Trophoblast cell (in vitro differentiated cells and primary cell): ENCODE measurements at places on chromosomes 7 and 10.

DNA sequence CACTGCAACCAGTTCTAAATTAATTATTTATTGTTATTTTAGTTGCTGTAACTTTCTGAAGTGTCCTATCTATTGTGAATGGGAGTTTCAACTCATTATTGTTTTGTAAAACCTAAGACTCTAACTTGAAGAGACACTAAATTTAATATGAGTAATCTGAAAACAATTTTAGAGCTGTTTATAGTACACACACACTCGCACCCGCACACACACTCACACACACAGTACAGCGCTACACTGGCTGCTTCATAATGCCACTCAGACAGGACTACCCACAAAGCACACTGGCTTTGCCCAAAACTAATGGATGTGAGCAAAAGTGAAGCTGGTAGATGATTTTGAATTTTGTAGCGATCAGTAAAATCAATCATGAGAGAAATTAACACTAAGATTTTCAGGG is 238.9 kb upstream of the ETV1 start:
- DNase-seq, result no peak

DNA sequence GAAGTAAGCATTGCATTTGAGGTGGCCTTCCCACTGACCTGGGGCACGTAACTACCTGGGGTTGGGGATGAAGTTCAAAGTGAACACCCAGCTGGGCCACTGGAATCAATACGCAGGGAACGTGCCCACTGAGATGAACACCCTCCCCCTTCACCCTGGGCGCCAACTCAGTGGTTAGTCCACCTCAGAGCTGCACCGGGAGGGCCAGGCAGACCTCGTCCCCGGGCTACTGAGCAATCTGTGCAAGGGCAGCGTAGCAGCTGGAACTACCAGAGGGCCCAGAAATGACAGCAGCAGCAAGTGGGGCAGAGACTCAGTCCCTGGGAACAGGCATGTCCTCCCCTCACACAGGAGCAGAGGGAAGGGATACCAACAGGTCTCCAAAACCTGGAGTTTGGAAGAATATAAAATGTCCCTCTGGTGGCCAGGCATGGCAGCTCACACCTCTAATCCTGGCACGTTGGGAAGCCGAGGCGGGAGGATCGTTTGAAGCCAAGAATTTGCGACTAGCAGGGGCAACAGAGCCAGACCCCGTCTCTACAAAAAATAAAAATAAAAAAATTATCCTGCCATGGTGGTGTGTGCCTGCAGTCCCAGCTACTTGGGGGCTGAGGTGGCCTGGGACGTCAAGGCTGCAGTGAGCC is 143.9 kb downstream of the SH3PXD2A start:
- DNase-seq, result no peak

DNA sequence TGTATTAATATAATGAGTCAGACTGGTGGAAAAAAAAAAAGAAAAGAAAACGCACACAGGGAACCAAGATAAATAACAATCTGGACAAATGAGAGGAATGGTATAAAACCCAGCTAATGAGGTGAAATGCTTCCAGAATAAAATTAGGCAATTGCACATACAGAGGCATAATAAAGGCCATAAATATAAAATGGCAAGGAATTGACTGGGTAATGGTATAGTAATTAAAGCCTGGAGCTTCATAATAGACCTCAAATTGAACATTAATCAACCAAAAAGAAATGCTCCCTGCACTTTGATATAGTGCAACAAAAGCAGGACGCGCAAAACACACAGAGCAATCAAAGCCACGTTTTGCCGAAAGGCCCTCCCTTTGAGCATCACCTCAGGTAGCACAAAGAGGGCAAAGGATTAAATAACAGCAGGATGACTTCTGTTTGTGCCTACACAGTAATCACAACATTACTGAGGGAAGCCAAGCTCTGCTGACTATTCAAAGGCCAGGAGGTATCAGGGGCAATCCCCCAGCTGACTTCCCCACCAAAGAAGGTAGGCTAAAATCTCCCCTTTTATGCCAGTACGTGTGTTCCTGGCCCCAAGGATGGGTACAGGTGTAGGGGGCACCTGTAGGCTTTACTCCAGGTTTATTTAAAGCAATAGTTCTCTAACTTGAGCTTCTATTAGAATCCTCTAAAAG is 343.7 kb downstream of the ELMO1 start:
- no peak for DNase-seq

GRCh38 chr10:49129376-49129775 is 4.4 kb downstream of the FAM170B start:
- DNase-seq, result no peak

GRCh38 chr10:56561336-56561735 is 200.3 kb upstream of the ZWINT start:
- no peak for DNase-seq

DNA sequence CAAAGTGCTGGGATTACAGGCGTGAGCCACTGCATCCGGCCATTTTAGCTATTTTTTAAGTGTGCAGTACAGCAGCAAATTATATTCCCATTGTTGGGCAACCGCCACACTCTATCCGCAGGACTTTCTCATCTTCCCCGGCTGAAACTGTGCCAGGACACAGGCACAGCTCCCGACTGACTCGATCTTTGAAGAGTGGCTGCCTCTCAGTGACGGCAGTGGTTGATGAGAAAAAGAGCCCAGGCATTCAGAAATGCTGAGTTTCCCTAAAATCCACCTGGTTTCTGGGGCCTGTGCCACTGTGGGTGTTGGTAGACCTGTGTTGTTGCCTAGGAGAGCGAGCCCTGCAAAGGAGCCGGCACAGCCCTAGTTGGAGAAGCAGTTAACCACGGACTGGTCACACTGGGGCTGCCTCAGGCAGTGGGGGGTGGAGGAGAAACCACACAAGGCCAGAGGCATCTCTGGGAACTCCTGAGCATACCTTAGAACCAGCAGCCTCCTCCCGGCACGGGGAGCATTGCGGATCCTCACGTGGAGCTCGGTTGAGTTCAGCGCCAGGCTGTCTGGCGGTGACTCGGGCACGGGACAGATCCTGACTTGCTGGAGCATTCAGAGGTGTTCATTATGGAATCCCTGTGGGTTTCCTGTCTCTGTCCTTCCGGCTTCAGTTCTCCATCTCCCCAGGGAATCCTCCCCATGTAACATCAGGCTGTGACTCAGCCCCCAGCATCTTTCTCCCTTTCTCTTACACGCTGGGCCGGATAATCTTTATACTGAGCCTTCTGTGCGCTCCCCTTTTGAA is 16.2 kb downstream of the PFKFB3 start:
- peak; percentile 91 for DNase-seq

DNA sequence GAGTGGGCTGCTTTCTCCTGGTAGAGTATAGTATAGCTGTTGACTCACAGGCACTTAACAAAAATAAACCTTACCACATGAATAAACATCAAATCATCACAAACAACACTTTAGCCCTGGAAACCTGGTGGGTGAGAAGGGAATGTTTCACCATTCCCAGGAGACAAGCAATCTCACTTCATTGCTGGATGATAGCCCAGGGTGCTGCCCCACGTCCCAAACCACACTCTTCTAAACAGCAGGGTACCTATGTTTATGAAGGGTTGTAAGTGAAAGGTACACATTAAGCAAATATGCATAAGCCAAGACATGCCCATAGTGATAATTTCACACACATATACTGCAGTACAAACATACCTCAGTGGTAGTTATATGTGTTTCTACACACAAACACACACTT is 276.2 kb downstream of the FGFR2 start:
- DNase-seq, result no peak

DNA sequence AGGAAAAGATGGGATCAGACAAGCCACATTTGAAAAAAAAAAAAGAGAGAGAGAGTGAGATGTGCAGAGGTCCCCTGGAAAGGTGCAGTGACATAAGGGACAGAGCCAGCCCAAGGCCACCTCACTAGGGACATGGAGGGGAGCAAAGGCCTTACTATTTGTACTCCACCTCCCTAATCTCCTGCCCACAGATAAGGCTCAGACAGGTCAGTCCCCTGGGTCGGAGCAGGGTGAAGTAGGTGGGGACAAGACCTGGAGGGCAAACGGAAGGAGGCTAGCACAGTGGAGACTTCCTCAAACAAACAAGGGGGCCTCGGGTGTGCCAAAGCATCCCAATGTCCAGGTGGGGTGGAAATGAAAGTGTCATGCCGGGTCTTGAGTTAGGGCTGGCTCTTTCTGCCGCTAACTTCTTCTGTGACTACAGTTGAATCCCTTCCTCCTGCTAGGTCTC is 7.0 kb downstream of the PRF1 start:
- DNase-seq, result no peak

GRCh38 chr10:103445767-103446567 is 6.2 kb downstream of the CALHM2 start:
- DNase-seq, result no peak

GRCh38 chr10:45375716-45376231 is 1.8 kb downstream of the ALOX5 start:
- no peak for DNase-seq

GRCh38 chr7:45153233-45153632 is 4.4 kb upstream of the RAMP3 start:
- no peak for DNase-seq

GRCh38 chr10:119903946-119904666 is 11.6 kb downstream of the SEC23IP start:
- no peak for DNase-seq

DNA sequence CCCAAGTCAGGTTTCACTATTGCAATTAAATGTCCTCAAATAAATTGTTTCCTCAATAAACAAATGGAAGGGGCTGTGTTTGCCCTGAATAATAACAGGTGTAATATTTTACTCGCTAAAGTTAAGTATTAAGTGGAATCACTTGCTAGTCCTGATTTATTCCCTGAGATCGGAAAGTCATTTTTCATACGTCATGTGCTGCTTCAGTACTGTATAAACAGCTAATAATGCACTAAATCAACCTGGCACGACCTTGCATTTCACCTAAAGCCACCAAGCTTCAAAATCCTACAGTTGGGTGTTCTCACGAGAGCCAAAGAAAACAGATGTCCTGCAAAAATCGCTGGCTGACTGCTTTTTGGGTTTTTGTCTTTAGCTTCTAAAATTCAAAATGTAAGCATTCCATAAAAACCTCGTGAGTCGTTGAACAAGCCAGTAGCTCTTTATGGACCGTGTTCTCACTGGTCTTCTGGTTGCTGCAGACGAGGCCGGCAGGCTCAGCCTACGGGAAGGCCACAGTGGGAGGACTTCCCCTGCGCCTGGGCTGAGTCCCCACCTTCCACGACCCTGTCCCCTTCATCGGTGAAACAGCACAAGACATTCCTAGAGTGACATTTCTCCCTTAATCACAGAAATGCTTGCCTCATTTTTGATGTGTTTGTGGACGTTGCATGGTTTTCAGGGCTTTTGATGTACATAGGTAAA is 17.9 kb upstream of the MNX1 start:
- no peak for DNase-seq

- no peak for DNase-seq
Measured at GRCh38 chr10:75010373-75010772, 101.1 kb upstream of the SAMD8 start.

DNA sequence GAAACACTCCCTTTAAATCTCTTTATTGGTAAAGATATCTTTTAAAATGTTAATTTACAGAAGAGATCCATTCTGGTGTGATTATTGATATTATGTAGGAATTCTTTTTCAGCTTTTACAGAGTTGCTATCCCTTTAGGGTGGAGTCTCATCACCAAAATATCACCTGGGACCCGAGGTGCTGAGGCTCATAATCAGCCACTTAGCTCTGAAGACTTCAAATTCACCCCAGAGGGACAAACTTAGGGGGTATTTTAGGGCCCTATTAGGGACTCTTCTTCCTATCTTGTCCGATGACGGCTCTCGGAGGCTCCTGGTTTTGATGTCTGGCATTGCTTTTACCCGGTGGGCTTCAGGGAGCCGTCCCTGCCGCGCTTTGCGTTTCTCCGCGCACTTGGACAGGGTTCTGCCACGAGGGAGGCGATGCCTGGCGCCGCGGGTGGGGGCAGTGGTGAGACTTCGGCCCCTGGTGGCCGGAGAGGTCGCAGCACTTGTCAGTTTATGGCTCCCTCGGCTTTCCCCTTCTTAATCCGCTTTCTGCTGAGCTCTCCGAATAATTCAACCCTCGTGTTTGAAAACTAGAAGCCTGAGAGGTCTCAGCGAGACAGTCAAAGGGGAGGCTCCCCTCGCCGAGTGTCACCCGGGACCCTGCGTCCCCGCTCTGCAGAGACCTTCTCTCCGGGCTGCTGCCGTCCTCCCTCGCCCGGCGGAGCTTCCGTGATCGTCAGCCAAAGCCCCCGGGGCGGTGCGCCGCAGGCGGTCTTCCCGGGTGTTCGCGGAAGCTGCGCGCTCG is 27.8 kb downstream of the RBM20 start:
- DNase-seq, result peak; percentile 86

DNA sequence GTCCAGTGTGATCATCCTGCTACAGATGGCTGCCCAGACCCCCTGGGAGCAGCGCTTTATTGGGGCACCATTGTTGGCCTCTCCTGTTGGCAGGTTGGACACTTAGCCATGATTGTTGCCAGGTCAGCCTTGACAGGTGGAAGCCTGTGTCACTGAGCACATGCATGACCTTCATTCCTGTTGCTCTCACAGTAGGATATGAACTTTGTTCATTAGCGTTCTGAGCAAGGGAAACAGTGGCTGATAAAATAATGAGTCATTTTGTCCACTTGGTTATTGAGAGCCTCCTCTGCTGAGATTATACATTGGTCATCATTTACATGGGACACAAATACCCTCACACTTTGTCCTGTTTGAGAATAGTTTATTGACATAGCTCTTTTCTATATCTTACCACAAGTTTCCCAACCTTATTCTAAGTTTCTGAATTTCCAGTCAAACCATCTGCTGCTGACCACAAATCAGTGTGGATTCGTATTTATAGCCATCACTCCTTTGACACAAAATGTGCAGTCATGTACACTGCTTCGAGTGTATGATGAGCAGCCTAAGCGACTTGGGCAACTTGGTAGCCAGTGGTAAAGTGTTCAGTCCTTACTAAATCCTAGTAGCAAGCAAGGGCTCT is 102.6 kb downstream of the TPST1 start:
- DNase-seq, result peak; percentile 18

- DNase-seq, result no peak
Measured at GRCh38 chr7:135316648-135317313, 83.1 kb downstream of the STRA8 start.

- DNase-seq, result no peak
Measured at GRCh38 chr7:41247143-41247865, 455.6 kb downstream of the INHBA start.

DNA sequence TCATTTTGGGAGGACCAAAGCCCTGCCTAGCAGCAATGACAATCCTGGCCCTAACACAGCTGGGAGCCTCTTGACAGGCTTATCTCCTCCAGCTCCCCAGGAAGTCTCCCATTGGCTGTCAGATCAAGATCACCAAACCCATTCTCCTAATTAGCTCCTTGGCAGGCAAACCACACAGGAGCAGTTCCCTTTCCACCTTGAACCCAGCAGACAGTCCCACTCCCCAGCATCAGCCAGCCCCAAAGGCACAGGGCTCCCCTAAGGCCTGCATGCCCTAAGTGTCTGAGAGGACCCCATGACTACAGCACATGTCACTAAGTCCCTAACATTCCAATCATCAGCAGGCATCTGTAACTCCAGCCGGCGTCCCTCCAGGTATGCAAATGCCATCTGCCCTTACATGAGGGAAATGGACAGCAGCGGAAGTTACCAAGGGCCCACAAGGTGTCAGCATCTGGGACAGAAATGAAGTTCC is 348.5 kb downstream of the KCNMA1 start:
- DNase-seq, result no peak
